IPS DF 19.7 (cell line): ENCODE measurements at places on chromosomes 11 and 22.

DNA sequence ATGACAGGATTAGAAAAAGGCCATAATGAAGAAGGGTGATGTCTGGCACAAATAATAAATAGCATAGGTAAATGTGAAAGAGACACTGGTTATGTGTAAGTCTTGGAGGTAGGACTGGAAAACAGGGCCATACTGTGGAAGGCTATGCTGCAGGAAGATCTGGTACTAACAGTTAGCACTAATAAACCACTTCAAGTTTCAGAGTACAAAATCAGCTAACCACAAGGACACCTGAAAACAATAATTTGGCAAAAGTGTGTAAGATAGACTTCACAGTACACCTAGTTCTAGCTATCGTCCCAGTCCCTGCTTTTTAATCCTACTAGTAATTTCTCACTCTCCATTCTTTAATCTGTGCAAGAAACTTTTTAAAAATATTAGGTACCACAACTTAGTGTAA, 44.3 kb downstream of the CWF19L2 start:
- DNase-seq: no peak

DNA sequence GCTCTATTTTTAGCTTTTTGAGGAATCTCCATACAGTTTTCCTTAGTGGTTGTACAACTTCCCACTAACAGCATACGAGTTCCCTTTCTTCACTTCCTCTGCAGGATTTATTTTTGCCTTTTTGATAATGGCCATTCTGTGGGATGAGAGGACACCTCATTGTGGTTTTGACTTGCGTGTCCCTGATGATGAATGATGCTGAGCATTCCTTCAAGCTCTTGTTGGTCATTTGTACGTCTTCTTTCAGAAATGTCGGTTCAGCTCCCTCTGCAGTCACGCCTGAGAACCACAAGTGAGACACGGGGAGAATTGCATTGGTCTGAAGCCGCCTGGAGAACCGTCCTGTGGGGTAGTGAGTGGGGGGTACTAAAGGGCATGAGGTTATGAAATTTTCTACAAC, 2.0 kb upstream of the KRTAP5-10 start:
- peak; percentile 38 for DNase-seq

- DNase-seq: no peak
These were observed 215.1 kb downstream of the TMEM135 start for GRCh38 chr11:87252869-87253268.

GRCh38 chr11:133893381-133893780, 48.1 kb upstream of the SPATA19 start:
- no peak for DNase-seq

DNA sequence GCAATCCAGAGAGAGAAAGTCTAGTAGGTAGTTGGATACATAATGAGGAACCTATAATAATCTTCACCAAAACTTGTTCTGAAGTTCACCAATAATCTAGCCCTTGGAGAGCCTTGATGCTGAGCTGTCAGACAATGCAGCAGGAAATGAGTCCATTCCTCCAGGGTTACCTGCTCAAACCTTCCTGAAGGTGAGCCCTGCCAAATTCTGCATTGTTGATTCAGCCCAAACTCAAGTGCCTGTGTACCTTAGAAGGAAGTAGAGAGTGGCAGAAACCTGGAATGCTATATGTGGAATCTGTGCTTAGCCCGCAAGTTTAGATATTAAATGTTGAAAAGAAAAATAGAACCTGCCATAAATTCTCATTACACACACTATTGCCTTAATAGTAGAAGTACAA, 77.4 kb upstream of the SPON1 start:
- no peak for DNase-seq

DNA sequence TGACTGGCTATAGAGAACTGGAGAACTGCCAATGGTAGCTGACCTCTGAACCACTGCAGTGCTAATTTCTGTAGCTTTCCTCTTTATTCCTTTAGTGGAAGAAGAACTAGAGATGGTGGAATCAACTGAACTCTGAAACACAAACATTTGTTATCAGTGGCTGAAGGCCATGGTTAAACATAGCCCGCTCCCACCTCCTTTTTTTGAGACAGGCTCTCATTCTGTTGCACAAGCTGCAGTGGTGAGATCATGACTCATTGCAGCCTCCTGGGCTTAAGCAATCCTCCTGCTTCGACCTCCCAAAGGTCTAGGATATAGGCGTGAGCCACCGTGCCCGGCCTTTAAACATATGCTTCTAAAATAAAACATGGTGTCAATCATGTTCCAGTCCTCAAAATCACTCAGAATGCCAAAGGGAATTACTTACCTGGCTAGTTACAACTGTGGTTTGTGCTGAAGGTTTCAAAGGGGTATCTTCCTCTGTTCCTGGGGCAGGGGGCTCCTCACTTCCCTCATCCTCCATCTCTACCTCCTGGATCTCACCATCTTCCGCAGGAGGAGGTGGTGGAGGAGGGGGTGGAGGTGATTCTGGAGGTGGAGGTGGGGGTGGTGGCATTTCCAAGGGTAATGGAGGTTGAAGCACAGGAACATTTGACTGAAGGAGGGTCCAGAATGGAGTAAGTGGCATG, 9.0 kb upstream of the AGBL2 start:
- no peak for DNase-seq

DNA sequence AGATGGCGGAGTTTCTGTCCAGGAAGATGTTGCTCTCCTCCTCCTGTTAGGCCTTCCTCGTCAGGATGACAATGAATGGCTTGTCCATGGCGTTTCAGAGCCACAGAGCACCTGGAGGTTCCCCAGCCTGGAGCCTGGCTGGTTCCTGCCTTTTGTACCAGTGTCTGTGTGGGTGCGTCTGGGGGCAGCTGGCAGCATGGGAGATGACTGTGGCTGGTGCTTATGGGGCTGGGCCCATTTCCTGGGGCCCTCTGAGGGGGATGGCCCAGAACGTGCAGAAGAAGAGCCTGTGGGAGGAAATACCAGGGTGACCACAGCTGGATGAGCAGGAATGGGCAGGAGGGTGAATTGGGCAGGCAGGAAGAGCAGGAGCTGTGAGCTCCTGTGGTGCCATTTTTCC, 6.7 kb downstream of the SLC37A2 start:
- no peak for DNase-seq

GRCh38 chr11:64098318-64098831, 62.6 kb downstream of the FLRT1 start:
- DNase-seq: no peak

DNA sequence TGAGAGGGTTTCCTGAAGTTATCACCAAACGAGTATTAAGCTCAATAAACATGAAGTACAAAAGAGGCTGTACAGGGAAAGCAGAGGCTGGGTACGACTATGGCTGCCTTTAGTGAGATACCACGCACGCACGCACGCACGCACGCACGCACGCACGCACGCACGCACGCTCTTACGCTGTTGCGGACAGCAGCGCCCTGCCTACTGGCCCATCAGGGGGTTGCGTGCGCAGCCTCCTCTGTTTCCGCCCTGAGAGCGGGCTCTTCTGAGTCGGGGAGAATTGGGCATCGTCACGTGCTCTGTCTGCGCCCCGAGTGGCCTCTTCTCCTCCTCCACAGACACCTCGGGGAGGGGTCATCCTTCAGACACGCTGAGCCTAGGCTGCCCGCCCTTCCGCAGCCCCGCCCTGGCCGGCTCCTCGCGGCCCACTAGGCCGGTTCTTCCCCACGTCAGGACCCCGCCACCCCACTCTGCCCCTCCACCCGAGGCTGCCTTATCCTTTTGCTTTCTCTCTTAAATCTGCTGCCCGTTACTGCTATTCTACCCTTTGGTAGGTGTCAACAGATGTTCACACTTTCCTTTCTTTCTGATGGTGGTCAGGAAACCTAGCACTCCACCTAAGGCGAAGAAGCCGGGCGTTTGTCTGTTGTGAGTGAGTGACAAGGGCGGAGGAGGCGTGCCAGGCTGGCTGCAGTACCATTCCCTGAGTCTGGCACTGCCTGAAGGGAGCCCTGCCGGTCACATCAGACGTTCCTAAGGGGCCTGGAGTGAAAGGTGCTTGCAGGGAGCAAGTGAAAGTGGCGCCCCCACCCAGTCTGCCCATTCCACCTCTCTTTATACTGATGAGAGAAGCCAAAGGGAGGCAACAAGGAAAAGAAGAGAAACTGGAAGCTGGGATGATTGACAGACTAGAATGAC, 300.4 kb upstream of the B3GAT1 start:
- no peak for DNase-seq

GRCh38 chr11:1619449-1619848, 2.5 kb downstream of the KRTAP5-4 start:
- no peak for DNase-seq

- no peak for DNase-seq
These were observed 16.8 kb downstream of the PRR5L start for GRCh38 chr11:36312611-36313472.

DNA sequence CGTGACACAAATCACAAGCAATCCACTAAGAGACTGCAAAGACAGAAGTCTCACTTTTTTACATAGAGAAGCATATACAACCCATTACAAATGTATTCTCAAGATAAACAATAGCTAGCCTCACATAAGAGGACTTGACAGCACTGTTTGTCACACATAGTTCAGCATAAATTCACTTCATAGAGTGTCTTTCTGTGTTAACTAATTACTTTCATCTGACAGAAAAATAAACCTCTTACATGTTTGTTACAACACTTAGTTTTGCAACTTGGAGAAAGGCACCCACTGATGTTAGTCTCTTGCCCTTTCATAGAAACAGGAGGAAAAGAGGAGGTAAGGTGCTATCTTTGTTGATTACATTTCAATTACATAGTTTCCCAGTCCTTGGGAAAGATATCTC, 2221.9 kb upstream of the RAG2 start:
- DNase-seq: no peak

DNA sequence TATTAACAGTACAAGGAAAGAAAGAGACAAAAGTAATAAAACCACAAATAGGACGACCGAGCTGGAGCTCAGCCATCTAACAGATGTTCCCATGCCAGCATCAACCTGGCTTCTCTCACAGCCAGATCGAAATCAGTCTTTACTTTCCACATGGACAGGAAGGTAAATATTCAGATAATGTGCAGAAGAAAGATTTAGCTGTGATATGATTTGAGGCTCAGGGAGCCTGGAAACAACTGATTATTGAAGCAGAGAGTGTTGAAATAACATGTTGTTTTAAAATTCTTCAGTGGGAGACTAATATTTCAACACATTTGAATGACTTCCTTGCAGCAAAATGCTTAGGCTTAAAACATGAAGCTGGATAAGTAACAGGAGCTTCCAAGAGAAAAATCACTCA, 546.8 kb downstream of the ETS1 start:
- DNase-seq: no peak

DNA sequence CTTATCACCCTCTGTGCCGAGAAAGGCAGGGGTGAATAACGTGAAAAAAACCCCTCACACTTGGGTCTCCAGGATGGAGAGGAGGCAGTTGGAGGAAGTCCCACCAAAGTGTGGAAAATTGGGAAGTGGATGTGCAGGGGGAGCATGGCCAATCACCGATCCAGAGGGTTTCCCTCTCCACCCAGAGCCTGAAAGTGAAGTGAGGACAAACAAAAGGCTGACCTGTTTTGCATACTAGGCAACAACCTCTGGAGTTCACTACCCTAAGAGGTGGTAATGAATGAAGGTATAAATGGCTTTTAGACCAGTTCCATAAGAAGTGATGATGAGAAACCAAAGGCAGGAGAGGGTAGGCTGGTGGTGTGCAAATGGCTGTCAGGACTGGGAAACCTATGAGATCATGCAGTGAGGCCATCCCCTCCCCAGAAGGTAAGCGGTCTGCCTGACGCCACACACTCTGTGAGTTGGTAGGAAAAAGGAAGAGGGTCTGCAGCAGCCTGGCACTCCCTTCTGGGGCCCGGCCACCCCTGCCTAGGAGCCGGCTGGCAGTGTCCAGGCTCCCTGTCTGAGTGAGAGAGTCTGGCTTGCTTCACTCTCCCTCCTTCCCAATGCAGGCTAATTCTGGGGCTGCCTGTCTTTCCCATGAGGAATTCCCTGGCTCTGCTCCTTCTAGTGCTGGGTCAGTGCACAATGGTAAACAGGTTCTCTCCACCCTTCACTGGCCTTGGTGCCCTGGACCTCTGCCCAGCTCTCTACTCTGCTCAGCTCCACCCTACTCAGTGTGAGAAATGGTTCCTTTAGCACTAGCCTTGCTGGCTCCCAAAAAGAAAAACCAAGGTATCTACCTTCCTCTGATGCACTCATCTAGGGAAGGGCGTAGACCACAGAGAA, 15.6 kb downstream of the TBC1D10A start:
- DNase-seq: no peak

DNA sequence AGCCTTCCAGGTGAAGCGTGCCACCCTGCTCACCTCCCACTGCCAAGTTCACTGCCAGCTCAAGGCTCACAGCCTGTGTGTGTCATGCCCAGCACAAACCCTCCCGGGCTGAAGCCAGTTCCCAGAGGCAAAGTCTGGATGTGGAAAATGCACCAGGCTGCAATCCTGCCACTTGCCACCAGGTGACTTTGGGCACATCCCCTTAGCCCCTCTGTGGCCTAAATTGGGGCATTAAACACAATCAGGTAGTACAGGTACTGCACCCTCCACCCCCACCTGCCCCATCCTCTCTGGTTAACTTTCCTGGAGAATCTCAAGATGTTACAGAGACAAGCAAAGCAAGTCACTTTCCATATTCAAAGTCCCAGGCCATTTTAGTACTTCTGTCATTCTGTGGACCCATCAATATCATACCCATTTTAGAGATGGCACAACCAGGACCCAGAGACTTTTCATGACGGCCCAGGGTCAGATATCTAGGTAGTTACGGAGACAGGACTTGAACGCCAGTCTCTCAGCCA, 1.8 kb upstream of the RASD2 start:
- DNase-seq: no peak

DNA sequence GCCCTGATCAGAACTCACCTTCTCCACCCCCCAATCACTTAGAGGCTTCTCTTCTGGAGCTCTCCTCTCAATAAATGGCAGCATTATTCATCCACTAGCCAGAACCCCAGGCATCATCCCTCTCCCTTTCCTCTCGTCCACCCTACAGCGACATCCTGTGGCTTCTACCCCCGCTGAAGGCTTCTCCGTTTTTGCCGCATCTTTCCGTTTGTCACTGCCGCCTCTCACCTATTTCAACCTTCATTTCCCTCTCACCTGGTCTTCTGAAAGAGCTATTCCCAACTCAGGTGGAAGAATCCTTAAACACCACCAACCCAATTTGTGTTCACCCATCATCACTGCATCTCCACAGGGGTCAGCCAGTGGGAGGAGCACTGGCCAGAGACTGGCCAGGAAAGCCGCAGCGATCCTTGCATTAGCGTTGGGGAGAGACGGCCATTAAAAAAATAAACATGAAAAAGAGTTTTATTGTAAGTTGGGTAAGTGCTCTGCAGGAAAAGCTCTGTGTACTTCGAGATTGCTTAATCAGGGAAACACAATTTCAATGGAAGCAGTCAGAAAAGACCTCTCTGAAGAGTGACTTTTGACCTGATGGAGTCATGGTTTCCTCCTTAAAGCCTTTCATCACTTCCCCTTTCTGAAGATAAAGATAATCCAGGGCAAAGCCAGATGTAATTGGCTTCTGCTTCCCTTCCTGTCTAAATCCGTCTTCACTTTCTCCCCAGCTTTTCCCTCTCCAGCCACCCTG, 36.7 kb downstream of the SPATA19 start:
- no peak for DNase-seq

- DNase-seq: no peak
These were observed 78.4 kb downstream of the MN1 start for GRCh38 chr22:27723158-27723557.

GRCh38 chr11:66410191-66410590, 10.6 kb upstream of the NPAS4 start:
- no peak for DNase-seq
